ENCODE measurements at places on chromosomes 3 and 15.

DNA sequence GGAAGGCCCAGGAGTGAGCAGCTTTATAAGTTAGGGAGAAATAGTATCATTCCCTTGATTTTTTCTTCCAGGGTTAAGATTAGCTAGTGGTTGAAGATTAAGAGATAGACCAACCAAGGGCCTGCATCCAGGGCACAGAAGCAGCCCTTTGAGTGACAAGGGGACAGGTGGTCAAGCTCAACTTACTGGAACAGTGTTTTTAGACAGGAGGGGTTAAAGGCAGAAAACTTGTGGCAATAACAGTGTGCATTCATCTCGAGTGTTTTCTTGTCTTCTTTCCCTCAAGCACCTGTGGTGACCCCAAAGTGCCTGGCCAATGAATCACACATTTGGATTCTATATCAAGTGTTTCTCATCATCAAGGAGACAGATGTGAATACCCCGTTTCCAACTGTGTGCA is 267.5 kb downstream of the PDCD6IP start:
- no peak for DNase-seq

DNA sequence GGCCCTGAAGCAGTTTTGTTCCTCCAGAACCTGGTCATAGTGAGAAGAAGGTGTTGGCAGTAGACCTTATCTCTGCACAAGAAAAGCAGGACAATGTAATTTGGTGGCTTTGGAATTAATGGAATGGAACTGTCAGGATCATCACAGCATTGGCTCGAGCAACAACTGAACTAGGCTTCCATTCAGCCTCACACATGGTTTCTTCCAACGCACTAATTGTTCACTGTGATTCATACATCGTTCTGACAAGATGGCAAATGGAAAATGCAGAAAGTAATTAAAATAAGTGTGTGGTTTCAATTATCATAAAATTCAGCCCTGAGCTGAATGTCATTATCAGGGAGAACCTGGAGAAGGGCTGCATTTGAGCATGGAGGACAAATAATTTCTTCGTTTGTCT is 80.6 kb downstream of the MFSD1 start:
- DNase-seq = no peak

- DNase-seq = no peak
These were observed 56.3 kb downstream of the PPM1L start for GRCh38 chr3:160812304-160812703.

GRCh38 chr3:60584250-60584649 is 667.0 kb downstream of the FHIT start:
- DNase-seq = no peak

DNA sequence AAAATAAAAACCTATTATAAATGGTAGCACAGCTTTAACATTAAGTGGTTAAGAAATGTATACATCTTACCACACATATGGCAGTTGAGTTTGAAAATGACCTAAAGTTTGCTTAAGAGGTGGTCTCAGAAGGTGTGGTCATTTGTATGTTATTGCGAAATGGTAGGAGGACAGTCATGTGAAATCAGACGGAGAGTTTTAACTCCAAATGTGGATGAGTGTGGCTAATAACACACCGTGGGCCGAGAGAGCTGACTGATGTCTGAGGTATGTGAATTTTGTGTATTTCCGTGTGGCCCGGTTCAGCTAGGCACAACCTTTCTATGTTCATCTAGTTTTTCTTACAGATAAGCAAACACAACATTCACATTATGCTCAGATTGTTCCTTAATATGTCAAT is 71.9 kb downstream of the ARNT2 start:
- DNase-seq = no peak

DNA sequence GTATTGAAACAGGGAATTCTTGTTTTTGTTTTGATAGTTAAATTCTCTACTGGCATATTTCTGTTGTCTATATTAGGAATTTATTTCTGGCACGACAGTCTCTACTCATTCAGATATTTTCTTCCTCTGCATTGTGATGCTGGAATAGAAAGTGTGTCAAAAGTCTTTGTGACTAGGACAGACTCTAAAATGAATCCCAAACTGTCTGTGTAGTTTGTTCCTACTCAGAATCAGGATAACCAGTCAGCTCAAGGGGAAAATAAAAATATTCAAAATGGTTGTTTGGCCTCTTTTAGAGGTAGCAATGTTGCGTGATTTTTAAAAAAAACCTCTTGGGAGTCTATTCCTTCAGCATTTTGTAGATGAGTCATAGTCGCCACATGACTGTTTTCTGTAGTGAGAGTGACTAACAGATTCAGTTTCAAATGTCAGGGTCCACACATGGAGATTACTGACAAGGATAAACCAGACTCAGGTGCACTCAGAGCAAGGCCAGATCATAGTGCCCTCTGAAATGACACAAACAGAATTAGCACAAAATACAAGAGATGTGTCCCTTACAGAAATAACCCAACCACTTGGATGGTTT is 13.1 kb downstream of the SLC7A14 start:
- DNase-seq = no peak

- DNase-seq = peak; percentile 18
These were observed 310.4 kb downstream of the PLCL2 start for GRCh38 chr3:17195192-17195611.

- no peak for DNase-seq
These were observed 248.1 kb upstream of the C2CD4B start for GRCh38 chr15:62413153-62413552.

GRCh38 chr3:187942658-187943241 is 197.5 kb upstream of the BCL6 start:
- DNase-seq = no peak

DNA sequence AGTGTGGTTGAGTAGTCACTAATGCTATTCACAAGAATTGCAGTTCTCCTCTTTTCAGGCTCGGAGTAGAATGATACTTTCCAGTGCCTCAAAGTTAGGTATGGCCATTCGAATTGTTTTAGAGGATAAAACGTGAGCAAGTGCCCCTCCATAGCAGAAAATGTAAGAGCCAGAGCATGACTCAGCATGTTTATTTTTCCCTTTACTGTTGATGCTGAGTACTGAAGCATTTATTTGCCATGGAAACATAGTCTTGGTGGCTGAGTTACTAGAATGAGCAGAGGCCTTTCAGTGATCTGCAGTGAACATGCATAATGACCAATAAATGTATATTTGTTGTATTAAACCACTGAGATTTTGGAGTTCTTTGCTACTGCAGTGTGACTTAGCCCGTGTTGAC is 540.6 kb downstream of the NLGN1 start:
- DNase-seq = no peak

DNA sequence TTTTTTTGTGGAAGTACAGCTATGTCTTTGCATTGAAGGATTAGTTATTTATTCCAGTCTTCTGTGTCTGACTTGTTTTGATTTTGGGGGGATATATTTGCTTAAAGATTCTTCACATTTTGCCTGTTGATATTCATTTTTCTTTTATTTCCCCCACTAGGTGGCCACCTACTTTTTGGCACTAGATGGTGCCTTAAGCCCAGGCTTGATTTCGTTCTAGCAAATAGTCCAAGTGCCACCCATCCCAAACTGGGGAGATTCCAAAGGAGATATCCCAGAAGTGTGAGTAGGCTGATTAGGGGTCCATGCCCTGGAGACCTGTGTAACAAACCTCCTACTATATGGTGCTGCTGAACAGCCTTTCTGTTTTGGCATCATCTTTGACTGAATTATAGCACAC is 80.0 kb upstream of the SPATA16 start:
- no peak for DNase-seq

DNA sequence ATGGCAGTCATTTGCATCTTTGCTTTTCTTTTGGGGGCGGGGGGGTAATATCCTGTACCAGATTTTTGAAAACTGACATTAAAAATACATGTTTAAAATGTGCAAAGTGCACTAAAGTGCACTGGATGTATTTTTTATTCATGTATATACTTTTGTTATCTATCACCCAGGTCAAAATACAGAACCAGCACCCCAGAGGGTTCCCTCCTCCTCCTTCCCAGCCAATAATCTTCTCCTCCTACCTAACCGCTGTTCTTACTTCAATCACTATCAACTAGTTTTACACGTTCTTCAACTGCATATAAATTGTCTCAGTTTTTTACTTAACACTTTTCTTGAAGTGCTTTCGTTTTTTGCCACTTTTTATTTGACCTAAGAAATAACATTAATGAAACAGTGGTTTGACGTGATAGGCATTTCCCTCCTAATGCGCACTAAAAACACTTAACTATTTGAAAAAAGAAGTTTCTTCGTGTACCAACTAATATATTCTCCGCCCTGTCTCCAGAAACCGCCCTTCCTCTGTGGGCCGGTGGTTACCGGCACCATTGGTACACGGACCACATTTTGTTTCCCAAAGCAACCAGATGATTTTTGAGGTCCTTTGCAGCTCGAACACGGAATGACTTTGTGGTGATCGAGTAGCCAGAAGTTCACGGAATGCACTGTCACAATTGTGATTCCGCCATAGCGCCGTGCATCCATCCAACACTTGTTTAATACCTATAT is 836 bp upstream of the AKAP13 start:
- peak; percentile 32 for DNase-seq

GRCh38 chr3:111481551-111481950 is 60.4 kb upstream of the CD96 start:
- DNase-seq = no peak

GRCh38 chr3:114722530-114722929 is 424.6 kb downstream of the ZBTB20 start:
- no peak for DNase-seq

- DNase-seq = no peak
These were observed 57.6 kb upstream of the RGMA start for GRCh38 chr15:93146601-93147000.

GRCh38 chr3:41519746-41520145 is 320.4 kb downstream of the CTNNB1 start:
- DNase-seq = no peak

DNA sequence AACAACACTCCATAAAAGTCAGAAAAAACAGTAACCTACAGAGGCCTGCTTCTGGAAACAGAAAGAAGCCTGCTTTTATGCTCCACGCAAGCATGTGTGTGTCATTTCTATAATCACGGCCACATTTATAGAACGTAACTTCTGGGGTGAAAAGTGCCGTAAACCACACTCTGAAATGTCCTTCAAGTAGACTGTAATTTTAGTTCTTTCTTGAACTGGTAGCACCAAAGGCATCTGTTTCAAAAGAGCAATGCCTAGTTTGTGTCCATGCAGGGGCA is 19.5 kb upstream of the CMTM7 start:
- DNase-seq = no peak

DNA sequence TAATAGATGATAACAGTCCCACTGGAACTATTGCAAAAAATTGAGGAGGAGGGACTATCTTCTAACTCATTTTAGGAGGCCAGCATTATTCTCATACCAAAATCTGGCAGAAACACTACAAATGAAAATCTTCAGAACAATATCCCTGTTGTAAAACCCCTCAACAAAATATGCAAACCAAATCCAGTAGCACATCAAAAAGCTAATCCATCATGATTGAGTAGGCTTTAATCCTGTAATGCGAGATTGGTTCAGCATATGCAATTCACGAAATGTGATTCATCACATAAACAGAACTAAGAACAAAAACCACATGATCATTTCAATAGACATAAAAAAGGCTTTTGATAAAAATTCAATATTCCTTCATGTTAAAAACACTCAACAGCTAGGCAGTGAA is 23.9 kb upstream of the PLSCR2 start:
- DNase-seq = no peak

- no peak for DNase-seq
These were observed 117.0 kb downstream of the MBNL1 start for GRCh38 chr3:152385761-152386160.

GRCh38 chr3:45944830-45945620 is 1.8 kb downstream of the CXCR6 start:
- DNase-seq = peak; percentile 19
